ENCODE measurements at places on chromosomes 6 and 20.

GRCh38 chr20:39029364-39029763 is 67.2 kb downstream of the DHX35 start:
- no peak for DNase-seq

DNA sequence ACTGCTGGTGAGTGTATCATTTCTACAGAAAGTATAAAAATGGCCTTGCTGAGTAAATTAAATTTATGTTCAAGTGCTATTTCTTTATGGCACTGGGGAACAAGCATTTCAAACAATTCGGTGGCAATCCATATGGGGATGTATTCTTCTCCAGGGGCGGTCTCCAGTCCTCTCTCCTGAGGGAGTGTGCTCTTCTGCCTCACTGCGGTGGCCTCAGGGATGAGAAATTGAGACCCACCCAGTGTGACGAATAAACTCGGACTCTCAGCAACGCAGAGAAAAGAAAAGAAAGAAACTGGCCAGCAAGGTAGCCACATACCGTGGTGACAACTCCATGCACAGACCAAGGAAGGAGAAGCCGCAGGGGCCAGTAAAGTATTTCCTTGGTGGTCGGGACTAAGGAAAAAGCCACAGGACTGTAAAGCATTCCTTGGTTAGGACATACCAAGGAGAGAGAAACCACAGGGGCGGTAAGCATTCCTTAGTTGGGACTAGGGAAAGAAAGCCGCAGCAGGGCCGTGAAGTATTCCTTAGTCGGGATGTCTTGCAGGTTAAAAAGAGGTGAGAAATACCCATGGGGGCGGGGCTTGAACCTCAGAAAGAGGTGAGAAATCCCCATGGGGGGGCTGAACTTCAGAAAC is 13.6 kb upstream of the GOPC start:
- DNase-seq, result no peak

DNA sequence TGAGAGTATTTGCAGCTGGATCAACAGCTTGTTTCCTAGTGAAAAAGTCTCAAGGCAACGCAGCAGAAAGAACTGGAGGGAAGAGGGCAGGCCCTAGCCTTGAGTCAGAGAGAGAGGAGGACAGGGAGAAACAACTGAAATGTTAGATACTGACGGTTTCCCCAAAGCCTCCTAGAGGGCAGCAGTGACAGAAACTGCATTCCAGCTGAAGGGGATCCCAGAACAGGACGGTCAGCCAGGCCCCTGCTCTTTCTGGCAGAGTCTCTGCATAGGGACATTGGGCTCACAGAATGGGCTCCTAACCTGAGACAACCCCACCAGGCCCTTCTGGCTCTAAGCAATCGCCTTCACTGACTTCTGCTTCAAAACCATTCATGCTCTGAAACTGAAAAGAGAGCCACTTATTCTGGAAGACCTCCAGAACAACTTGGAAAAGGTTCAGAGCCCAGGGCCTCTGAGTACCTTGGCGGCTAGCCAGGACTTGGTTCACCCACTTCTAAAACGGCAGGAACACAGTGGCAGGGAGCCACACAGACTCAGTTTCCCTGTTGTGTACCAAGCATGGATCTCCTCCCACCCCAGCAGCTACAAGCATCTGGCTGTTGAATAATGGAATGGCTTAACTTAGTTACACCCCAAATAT is 72.9 kb downstream of the PSMB1 start:
- DNase-seq, result no peak

GRCh38 chr20:48732081-48732829 is 95.5 kb downstream of the PREX1 start:
- no peak for DNase-seq

GRCh38 chr6:136992113-136992512 is 52.7 kb downstream of the IL20RA start:
- DNase-seq, result no peak

DNA sequence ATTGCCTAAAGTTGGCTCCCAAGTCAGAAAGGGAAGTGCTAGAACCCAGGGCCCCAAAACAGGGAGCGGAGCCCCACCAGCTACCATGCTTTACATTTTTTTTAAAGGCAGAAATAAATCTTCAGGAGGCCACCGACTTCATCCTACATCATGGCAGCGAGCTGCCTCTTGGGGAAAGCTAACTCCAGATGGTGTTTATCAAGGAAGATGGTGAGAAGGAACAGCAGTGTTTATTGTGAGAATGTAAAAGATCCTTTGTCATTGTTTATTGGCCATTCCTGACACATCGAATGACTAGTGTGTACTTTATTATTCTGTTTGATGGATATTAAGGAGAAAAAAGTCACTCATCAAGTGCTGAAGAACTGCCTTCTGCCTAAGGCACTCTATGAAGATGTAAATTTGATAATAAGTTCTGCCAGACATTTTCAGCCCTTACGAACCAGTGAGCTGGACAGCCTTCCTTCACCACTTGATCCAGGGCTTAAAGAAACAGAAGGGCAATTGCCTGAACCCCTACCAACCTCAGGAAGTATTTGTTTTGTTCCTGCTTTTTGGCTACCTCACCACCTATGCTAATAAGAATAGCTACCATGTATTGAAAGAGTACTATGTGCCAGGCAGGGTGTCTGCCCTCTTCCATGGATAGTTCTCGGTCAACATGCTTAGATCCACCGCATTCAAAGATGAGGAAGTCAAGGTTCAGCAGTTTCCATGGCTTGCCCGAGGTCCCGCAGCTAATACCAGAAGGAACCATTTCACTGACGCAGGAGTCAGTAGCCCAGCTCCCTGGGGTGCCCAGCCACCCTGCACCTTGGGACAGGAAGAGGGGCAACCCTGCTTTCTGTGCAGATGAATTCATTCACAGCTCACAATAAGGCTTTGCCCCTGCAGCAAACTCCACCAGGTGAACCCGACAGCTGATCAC is 194.7 kb upstream of the RREB1 start:
- no peak for DNase-seq

Measured in esophagus squamous epithelium (tissue), 5 donors.